ENCODE measurements at places on chromosomes 16 and 17.
A peak's percentile ranks its signal among the peaks of the same experiment; 100 is the strongest.

- no peak for DNase-seq
Measured at GRCh38 chr16:48381201-48381600, 4.0 kb downstream of the SIAH1 start.

DNA sequence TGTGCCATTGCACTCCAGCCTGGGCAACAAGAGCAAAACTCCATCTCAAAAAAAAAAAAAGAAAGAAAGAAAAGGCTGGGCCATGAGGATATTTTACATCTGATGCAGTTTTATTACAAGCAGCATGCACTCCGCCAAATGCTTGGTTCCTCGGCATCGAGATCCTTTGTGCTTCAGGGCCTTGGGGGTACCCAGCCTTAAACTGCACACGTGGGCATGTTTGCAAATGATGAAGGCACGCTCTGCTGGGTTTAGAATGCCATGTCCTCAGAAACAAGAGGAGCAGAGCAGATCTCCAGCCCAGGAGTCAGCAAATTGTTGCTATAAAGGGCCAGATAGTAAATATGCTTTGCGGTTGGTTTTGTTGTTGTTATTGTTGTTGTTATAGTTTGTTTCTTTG is 153.2 kb downstream of the KATNIP start:
- no peak for DNase-seq

- DNase-seq, result no peak
Measured at GRCh38 chr17:34607917-34608316, 28.5 kb downstream of the TMEM132E start.

DNA sequence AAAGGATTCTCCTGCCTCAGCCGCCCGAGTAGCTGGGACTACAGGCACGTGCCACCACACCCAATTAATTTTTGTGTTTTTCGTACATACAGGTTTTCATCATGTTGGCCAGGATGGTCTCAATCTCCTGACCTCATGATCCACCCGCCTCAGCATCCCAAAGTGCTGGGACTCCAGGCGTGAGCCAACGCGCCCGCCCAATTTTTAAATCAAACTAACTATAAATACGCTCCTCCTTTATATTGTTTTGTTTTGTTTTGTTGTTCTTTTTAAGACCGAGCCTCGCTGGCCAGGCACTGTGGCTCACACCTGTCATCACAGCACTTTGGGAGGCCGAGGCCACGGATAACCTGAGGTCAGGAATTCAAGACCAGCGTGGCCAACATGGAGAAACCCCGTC is 1.9 kb upstream of the UTP6 start:
- DNase-seq, result no peak

- no peak for DNase-seq
Measured at GRCh38 chr16:72961115-72961832, 86.7 kb downstream of the ZFHX3 start.

DNA sequence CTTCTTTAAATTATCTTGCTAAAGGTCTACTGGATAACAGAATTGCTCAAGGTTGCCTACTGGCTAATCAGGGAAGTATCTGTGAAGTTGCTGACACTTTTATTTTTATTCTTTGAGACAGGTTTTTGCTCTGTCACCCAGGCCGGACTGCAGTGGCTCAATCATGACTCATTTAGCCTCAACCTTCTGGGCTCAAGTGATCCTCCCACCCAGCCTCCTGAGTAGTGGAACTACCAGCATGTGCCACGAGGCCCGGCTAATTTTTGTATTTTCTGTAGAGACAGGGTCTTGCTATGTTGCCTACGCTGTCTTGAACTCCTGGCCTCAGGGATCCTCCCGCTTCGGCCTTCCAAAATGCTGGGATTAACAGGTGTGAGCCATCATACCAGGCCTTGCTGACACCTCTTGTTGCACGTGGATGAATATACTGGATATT is 43.1 kb downstream of the GLG1 start:
- peak; percentile 3 for DNase-seq

GRCh38 chr17:12358477-12358876 is 307.2 kb upstream of the MYOCD start:
- no peak for DNase-seq

GRCh38 chr17:3554440-3554839 is 3.2 kb downstream of the TRPV3 start:
- DNase-seq, result no peak

GRCh38 chr16:86994651-86995171 is 322.5 kb downstream of the C16orf95 start:
- DNase-seq, result no peak

DNA sequence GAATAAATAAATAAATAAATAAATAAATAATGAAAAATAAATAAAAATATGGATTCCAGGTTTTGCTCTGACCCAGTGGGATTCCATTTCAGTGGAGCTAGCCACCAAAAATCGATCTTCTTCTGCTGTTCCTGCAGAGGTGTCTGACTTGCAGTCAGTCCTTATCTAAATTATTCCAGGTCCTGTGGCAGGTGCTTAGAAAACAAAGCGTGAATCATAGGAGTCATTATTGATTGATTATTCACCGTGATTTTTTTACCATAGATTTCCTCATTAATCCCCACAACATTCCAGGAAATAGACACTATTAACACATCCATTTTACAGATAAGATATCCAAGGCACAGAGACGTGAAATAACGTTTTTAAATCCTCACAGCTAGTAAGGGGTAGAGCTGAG is 31.5 kb upstream of the ABR start:
- no peak for DNase-seq

GRCh38 chr16:7979448-7980132 is 610.7 kb downstream of the TMEM114 start:
- no peak for DNase-seq

DNA sequence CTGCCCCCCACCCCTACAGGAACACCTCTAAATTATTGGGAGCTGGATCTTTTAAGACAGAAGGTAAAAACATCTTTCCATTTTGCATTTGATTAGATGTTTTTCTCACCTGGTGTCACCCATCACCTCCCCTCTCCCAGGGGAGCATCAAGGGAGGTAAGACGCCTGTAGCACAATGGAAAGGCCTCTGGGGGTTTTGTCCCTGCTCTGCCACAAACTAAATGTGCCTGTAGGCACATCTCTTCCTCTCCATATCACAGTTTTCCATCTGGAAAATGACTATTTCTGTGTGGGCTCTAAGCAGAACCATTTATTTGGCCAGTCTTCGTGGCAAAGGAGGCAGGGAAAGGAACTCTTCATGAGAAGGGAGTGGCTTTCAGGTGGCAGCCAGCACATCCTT is 76.6 kb downstream of the GNAO1 start:
- no peak for DNase-seq

DNA sequence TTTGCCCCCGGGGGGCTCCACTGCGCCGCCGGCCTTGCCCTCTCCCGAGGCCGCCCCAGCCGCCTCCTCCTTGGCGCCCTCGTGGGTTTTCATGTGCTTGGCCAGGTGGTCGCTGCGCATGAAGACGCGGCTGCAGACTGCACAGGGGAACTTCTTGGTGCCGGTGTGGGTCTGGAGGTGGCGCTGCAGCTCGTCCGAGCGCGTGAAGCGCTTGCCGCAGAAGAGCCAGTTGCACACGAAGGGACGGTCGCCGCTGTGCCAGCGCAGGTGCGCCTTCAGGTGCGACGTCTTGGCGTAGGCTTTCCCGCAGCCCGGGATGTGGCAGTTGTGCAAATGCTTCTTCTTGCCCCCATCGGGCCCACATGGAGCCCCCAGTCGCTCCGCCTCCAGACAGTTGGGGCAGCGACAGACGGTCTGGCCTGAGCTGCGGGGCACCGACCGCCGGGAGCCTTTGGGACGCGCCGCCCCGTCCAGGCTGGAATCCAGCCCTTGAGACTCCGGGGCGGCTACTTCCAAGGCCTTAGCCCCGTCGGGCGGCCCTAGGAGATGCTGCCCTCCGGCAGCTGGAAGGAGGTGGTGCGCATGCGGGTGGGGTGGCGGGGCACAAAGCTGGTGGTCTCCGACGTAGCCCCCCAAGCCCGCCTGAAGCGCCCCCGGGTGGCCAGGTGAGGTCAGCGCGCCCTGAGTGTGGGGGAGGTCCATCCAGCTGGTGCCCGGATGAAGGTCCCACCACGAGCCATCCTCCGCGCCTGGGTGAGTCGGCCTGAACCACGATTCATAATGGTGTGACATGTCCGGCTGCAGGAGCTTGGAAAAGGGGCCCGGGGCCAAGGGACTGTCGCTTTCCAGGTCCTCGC is 3.4 kb downstream of the SP6 start:
- no peak for DNase-seq

- DNase-seq, result no peak
Measured at GRCh38 chr16:78796221-78796866, 696.9 kb downstream of the WWOX start.

- DNase-seq, result no peak
Measured at GRCh38 chr17:9924735-9925191, 19.7 kb upstream of the RCVRN start.

- peak; percentile 80 for DNase-seq
Measured at GRCh38 chr17:75034236-75034908, 12.4 kb downstream of the ATP5PD start.

GRCh38 chr16:75527825-75528299 is 8.0 kb downstream of the CHST5 start:
- no peak for DNase-seq

- DNase-seq, result no peak
Measured at GRCh38 chr17:82200135-82200534, 12.5 kb downstream of the CCDC57 start.

DNA sequence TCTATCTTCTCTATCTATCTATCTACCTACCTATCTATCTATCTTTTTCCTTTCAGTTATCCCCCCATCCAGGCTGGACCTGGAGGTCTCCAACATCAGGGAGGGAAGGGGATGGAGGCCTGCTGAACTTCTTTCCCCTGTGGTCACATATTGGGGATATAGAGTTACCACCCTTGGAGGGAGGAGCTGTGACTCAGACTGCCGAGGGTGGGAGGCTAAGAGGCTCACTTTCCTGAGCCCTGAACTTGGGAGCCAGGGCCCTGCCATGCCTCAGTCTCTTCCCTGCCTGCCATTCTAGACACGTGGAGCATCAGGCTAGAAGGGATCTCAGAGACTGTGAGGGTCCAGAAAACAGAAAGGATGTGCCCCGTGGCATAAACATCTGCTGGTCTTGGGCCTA is 8.4 kb downstream of the LRRC3C start:
- DNase-seq, result no peak

DNA sequence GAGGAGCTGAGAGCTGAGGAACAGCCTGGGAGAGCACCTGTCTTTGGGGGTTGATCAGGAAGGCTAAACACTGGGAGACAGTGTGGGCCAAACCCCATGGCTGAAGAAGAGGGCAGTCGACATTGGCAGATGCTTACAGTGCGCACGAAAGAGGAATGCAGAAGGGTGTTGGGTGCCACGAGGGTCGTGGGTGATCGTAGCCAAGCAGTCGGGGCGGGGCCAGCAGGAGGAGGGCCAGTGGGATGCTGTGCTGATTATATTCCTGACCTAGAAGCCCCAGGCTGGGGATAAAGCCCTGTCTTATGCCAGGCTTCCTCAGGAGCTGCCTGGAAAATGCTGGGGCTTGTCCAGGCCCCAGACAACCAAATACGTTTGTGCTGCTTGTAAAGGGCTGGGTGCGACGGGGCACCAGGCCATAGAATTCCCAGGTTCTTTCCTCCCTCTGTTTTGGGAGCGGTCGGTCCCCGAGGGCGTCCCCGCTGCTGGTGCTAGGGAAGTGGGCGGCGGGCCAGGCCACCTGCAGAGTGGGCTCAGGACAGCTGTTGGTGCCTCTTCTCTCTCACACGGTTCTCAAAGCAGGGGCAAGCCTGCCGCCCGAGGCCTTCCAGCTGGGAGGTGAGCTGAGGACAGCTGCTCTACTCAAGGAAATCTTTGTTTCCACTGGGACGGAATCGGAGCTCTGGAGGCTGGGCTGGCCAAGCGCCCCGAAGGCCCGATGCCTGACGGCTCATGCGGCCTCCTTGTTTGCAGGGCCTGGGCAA is 10.0 kb downstream of the C1QTNF1 start:
- DNase-seq, result no peak

GRCh38 chr17:4506175-4506813 is 7.6 kb downstream of the SPNS2 start:
- no peak for DNase-seq

DNA sequence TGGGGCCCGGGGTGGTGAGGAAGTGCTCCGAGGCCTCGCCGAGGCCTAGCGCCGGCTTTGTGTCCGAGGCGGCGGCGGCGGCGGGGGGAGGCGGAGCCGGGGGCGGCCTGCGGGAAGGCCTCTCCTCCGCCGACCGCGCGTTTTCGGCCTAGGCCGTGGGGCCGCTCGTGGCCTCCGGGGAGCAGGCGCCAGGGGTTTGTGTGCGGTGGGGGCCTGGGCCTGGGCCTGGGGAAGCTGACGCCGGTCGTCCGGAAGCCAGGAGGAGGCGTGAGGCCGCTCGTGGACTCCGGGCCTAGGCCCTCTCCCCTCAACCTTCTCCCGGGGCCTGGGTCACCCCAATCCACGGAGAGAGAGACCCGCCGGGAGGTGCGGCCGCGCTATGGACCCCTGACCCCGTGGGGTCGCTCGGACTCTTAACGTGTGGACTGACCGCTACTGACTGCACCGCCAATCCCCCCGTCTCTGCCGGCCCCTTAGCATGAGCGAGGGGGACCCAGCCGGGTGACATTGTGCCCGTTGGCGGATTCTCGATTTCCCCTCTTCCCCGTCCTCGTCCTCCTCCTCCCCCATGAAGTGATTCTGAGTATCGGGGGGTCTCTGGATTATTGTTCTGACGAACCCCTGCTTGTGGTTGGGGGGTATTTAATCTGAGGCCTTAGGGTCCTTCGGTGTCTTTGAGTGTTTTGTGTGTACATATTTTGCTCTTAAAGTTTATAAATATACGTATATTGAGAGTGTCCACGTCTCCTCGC is 660 bp downstream of the RBBP6 start:
- DNase-seq, result peak; percentile 28

DNA sequence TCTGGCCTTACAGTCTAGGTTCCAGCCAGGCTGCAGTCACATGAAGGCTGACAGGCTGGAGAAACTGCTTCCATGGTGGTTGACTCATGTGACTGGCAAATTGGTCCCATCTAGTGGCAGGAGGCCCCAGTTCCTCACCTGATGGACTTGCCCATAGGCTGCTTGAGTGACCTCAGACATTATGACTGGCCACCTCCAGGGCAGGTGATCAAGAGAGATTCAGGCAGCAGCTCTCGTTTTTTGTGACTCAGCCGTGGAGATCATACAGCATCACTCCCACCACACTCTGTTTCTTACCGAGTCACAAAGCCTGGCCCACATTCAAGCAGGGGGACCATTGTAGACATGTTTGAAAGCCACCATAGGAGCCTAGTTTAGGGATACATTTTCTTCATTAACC is 34.5 kb downstream of the SIAH1 start:
- DNase-seq, result no peak

GRCh38 chr17:76326306-76326705 is 18.2 kb upstream of the QRICH2 start:
- no peak for DNase-seq

Measured in activated T-cell treated with anti-CD3 and anti-CD28 coated beads for 4 hours (primary cell).